ENCODE measurements at places on chromosomes 6 and 20.

DNA sequence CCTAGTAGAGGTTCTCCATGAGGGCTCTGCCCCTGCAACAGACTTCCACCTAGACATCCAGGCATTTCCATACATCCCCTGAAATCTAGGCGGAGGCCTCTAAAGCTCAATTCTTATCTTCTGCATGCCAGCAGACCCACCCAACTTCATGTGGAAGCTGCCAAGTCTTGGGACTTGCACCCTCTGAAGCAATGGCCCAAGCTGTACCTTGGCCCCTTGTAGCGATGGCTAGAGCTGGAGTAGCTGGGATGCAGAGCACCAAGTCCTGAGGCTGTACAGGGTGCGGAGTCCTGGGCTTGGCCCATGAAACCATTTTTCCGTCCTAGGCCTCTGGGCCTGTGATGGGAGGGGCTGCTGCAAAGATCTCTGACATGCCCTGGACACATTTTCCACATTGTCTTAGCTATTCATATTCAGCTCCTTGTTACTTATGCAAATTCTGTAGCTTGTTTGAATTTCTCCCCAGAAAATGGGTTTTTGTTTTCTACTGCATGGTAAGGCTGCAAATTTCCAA is 17.4 kb upstream of the ELOVL5 start:
- DNase-seq, result no peak

DNA sequence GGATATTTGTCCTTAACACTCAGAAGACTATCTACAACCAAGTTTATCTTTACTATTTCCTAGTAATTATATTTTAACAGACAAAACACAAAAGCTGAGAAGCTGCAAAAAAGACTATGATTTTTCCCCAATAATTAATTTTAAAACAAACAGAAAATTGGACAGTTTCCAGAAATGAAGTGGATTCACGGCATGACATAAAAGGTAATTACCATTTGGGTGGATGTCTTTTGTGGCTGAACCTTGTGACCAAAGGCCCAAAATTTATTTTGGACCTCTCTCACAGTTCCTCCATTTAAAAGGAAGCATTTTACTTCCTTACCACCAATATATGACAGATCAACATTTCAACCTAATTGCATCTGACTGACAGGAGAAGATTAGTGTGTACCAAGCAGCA is 90.2 kb downstream of the GMDS start:
- DNase-seq, result no peak

GRCh38 chr6:37371154-37372083 is 17.6 kb downstream of the RNF8 start:
- DNase-seq, result no peak

DNA sequence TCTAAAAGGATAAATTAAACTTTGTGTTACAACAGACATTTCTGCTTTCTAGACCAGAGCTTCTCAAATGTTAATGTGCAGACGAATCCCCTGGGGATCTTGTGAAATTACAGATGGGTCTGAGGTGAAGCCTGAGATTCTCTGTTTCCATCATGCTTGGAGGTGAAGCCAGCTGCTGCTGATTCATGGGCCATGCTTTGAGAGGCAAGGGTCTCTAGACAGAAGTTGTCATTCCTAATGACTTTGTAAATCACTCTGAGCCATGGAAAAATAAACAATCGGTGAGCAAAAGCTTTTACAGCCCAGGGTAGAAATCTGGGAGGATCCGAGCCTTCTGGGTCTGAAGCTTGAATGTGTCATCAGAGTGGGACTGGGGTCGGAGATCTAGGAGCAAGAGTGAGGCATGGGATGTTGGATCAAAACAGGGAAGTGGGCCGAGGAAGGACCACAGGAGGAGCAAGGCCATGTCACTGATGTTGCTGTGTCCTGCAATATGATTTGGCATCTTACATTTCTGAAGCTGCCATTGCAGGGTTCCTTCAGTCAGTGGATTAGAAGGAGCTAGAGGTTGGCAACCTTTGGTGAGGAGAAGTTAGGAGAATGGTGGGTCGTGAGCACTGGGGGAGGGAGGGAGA is 77.3 kb downstream of the TRMT11 start:
- no peak for DNase-seq

- peak; percentile 10 for DNase-seq
Measured at GRCh38 chr6:16380220-16380809, 141.9 kb downstream of the GMPR start.

Measured in NCI-H526 (cell line).